Stimulated activated CD8-positive, alpha-beta memory T cell treated with anti-CD3 and anti-CD28 coated beads, Interleukin-2, amount 100 ng/mL, for 1 hour (primary cell): ENCODE measurements at places on chromosomes 6 and 20.
A peak's percentile ranks its signal among the peaks of the same experiment; 100 is the strongest.

DNA sequence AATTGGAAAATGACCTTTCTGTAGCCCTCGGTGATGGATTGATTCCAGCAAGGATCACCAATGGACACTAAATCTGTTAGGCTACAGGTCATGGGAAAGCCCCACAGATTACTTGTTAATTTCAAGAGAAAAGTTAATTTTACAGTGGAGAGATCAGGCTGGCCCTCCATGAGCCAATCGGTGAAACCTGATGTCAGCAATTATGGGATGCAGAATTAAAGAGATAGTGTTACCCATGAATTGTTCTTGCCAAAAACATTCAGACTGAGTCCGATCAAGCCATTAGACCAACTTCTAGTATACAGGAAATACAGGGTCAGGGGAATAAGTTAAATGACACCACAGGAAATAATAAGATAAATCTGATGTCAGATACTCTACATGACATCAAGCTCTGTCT is 214.9 kb upstream of the SYNDIG1 start:
- DNase-seq, result no peak

- DNase-seq, result no peak
These were observed 36.6 kb upstream of the F13A1 start for GRCh38 chr6:6357032-6357431.

DNA sequence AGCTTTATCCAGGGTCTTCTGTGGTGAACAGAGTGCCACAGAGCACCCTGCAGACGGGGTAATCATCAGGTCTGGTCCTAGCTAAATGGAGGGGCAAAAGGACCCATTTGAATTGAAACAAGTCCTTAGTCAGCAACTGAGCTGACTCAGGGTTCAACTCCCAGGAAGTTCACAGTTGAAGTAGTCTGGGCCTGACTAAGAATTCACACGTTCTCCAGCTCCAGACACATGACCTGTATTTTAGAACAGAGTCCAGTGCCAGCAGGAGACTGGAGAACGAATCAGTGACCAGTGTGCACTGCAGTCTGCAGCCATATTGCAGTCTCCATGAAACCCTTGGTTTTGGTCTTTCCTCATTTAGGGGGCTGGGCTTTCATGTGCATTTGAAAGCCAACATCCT is 85.2 kb downstream of the ELOVL4 start:
- DNase-seq, result no peak

DNA sequence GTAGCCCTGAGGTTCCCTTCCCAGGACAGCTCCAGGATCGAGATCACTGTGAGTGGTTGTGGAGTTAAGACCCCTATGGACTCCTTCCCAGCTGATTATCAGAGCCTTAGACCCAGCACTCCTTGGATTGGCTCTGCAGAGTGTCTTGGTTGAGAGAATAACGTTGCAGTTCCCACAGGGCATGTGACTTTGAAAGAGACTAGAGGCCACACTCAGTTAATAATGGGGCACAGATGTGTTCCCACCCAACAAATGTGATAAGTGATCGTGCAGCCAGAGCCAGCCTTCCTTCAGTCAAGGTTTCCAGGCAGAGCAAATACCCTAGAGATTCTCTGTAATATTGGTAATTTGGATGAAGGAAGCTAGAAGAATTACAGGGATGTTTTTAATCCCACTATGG is 5.2 kb upstream of the BTN2A2 start:
- no peak for DNase-seq

- peak; percentile 39 for DNase-seq
These were observed at the start of gene LIME1 for GRCh38 chr20:63735859-63736718. TSS of gene LIME1 (plus strand) at chr20:63736664. CDS start at chr20:63737550, 886 bp downstream.

DNA sequence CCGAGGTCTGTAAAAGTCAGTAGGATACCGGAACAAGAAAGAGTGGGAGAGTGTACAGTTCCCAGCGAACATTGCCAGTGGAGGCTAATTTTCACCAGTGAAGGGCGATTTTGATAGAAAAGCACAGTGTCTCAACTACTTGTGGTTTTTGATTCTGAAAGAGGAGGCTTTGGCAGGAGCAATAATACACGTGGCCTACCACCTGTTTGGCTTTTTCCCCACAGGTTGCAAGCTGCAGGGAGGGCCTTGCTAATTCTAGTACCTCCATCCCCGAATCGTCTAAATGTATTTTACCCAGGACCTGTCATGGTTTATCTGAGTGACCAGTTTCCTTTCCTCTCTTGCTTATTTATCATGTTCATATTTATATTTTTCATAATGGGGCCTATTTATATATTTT is 3.3 kb upstream of the EFCAB8 start:
- DNase-seq, result no peak

DNA sequence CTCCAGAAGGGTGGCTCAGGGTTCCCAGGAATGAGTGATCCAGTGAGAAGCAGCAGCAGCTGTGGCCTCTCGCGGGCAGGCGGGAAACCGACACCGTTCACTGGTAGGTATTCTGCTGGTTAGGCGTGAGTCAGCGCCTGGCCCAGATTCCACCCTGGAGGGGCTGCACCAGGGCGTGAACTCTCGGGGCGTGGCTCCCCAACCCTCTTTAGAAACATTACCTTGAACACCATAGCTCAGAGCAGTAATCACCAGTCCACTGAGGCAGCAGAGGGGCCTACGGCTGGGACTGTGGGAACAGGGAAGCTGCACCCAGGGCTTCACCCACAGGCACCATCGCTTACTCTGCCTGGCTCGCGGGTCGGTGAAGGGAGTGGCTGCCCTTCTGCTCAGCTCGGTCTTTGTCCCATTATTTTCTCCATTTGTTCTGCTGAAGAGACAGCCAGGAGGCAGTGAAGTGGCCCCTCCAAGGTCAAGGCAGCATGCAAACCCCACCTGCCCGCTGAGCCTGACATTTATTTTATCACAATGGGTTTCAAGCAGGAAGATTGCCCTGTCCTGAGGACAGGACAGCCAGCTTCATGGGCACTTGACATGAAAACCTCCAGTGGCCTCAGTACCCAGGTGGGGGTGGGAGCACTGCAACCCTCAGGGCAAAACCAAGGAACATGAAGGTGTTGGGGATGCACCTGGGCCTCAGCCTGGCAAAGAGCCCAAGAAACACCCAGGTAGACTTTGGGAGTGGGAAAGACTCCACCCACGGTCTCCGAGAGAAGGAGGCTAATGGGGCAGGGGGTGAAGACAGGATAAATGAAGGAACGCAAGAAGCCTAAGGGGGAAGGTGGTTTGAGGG is 51.0 kb upstream of the CD93 start:
- no peak for DNase-seq

GRCh38 chr20:49749625-49750024 is 35.9 kb upstream of the B4GALT5 start:
- no peak for DNase-seq

- no peak for DNase-seq
These were observed 126.6 kb downstream of the MTFR2 start for GRCh38 chr6:136123468-136123867.

GRCh38 chr6:33987531-33988021 is 158.3 kb downstream of the GRM4 start:
- no peak for DNase-seq

DNA sequence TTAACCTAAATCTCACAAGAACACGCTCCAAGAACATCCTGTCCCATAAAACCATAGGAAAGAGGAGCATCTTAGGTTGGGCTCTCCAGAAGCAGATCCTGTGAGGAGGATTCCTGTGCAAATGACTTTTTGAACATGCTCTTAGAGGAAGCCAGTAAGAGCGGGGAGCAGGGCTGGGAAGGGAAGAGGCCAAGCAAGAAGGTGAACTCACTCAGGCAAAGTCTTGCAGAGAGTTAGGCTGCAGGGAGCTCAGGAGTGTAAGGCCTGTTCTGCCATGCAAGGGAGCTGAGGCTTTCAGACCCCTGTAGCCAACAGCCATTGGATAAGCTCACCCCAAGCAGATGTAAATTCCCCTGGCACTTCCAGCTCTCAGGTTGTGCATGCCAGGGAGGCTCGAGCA is 63.6 kb upstream of the LY86 start:
- DNase-seq, result no peak

DNA sequence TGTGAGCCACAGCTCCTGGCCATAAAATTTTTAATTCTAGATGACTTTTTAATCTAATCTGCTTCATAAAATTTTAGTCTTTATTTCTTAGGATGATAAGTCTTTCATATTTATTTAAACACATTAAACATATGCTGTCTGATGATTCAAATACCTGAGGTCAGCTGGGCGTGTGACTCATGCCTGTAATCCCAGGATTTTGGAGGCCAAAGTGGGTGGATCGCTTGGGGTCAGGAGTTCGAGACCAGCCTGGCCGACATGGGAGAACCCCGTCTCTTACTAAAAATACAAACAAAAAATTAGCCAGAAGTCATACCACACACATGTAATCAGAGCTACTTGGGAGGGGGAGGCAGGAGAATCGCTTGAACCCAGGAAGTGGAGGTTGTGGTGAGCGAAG is 53.1 kb downstream of the RBM24 start:
- no peak for DNase-seq

- no peak for DNase-seq
These were observed 101.6 kb downstream of the TMEM200A start for GRCh38 chr6:130467146-130468050.

GRCh38 chr6:121771937-121772720 is 336.7 kb downstream of the GJA1 start:
- DNase-seq, result no peak

DNA sequence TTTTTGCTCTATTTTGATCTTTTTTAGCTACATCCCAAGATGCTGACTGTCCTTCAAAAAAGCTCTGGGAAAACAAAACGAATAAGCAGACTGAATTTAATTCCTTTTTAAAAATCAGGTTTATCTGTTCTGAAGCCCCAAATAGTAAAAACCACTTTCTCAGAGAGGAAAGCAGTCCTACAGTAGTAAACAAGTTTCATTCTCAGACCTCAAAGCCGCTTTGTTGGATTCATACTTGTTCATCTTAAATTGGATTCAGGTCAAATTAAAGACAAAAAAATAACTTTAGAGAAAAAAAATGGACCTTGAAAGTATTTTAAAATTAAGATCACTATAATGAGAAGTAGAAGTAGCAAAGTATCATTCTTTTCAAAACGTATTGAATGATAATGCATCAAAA is 96.1 kb upstream of the THEMIS start:
- DNase-seq, result no peak

DNA sequence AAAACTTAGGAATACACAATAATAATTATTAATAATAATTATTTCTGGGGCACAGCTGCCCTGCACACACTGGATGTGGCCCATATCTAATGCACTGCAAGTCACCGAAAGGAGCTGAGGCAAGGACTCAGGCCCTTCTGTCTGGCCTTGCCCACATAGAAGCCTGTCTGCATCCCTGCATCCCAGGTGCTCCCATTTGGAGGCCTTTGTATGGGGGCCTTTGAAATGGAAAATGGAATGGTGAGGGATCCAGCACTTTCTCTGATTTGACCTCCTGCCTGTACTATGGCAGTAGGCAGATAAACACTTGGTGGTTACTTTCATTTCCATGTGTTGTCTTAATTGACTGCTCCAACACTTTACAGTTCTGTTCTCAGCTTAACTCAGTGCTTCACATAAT is 75.7 kb upstream of the PTCHD4 start:
- no peak for DNase-seq

- DNase-seq, result no peak
These were observed 85.2 kb downstream of the PLEKHG1 start for GRCh38 chr6:150684714-150685459.

GRCh38 chr6:20377623-20378265 is 23.9 kb upstream of the E2F3 start:
- no peak for DNase-seq

DNA sequence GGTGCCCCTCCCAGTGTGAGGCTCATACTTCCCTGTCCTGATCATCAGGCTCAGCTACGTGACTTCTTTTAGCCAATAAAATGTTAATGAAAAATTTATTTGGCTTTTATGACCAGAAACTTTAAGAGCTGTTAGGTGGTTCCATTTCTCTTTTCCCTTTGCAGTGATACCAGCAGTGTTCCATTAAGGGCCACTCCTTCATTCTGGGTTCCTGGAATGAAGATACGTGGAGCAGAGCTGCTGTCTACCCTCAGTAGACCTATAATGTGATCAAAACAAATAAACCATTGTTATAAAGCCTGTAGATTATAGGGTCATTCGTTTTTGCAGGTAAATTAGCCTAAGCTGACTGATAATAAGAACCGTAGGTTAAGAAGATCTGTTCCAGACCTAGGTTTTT is 228.0 kb downstream of the ZFAND3 start:
- DNase-seq, result no peak

DNA sequence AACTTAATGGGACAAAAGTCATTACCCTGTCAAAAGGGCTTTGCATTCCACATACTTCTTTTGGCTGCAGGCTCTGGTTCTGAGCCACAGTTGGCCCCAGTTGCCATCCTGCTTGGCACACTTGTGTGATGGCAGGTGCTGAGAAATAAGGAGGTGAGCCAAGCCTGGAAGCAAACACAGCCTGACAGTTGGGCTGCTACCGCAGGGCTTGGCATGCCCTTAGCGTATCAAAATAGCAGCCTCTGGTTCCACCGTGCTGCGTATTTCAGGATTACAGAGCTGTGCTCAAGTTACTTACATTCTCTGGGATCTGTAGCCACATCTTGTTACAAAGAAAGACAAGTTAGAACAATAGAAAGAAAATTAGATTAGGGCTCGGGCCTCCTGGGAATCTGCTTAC is 11.1 kb downstream of the MTHFD1L start:
- DNase-seq, result no peak

- no peak for DNase-seq
These were observed 14.0 kb downstream of the ARHGAP18 start for GRCh38 chr6:129696028-129696418.

DNA sequence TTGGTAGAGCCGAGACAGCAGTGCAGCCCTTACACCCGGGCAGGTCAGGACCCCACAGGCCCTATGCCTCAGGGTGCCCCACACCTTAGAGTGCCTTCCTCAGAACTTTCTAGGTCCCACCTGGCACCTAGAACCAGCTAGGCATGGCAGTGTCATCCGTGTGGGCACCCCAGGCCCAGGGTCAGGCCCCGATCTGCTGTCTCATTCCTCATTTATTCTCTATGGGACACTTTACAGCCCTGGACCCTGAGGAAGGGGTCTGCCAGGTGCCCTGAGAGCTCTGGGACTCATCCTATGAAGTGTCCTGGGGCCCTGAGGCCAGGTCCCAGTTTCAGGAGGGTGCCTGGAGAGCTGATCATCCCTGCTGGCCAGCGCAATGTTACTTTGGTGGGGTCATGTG is 8.1 kb upstream of the BPI start:
- DNase-seq, result no peak

DNA sequence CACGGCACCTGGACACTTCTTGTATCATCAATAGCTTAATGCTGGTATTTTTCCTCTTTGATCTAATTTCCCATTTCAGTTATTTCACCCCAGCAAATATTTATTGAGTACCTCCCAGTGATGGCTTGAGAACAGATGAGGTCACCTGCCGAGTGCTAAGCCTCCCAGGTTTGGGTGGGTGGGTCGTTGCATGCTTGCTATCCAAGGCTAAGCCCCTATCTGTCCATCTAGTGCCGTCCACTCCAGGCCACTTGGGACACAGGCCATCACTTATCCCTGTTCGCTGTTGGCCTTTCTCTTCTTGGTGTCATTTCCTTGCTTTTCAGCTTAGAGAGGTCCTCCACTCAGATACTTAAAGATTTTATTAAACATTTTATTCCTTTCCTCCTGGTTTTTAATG is 10.8 kb upstream of the NNAT start:
- DNase-seq, result no peak

- DNase-seq, result no peak
These were observed 339.6 kb upstream of the CITED2 start for GRCh38 chr6:139713900-139714506.

GRCh38 chr20:46210672-46211330 is 92.7 kb downstream of the CD40 start:
- no peak for DNase-seq

- DNase-seq, result no peak
These were observed 6.5 kb downstream of the DDR1 start for GRCh38 chr6:30890646-30891449.
